CD4-positive, alpha-beta T cell (primary cell): ENCODE measurements at places on chromosomes 3 and 15.

DNA sequence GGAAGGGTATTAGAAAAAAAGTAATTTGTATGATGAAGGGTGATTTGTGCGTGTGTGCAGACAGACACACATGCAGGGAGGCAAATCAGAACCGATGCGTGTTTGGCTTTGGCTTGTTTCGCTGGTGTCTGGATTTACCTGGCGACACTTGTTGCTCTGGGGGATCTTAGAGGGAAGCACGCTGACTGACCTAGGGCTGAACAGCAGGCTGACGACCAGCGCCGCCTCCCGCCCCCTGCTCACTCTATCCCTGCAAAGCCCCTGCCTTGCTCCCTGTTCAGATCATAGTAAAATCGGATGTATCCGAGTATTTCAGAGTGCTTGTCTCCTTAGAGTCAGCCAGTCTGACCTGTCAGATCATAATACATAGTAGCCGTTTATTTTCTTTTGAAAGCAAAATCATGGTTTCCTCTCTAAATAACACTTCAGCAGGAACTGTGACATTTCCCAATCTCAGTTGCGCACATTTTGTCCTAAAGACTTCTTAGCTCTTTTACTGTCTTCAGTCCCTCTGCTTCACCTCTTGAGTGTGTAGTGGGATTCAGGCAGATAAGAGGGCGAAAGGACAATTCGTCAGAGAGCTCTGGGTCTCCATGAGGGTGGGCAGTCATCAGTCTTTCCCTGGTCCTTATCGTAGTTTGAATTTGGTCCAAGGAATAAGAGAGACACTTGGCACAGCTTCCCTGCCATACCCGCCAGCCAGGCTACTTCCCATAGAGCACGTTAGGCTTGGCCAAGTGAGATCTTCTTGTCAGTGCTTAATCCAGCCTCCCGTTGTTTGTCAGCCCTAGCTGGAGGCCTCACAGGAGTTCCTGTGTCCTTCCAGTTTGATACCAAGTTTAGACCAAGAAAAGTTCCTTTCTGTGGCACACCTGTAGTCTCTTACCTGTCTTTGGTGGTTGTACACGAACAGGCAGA lies 97.4 kb downstream of the PGPEP1L start:
- no peak overlapping the region for H3K27ac ChIP-seq
- no peak overlapping the region for H3K4me3 ChIP-seq
- H3K27me3 ChIP-seq: no peaks in the 10 kb centered on the region
- no peak for DNase-seq
- peaks cover 28% of the 10 kb centered on the region for H3K36me3 ChIP-seq

DNA sequence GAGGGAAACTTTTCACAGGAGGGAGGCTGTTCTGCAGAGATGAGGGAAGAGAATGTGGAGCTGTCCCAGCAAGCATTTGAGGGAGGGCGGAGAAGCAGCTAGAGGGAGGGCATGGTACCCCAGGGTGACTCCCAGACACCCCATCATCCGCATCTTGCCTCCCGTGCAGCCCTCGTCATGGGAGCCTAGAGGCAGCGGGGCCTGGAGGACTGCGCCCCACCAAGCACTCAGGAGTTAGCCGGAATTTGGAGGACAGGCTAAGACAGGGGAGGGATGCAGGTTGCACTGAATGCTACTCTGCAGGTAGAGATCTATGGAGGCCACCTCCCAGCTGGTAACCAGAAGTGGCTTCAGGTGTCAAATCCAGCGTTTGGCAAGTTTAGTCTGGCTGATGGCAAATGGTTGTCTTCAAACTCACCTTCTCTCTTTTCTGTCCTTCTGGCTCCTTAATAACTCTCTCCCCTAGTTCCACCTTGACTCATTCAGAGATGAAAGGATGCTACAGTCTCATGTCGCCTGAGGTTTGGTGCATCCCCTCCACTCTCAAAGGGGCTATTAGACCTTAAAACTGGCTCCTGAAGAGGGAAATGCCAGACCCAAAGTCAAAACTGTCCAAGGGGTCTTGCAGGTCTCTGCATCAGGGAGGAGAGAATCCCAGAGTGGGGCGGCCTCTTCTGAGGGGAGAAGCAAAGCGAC lies 155.9 kb upstream of the TLE3 start:
- H3K4me3 ChIP-seq: no peak overlapping the region
- H3K27me3 ChIP-seq: no peaks in the 10 kb centered on the region
- DNase-seq: no peak
- no peaks in the 10 kb centered on the region for H3K36me3 ChIP-seq
- no peak overlapping the region for H3K27ac ChIP-seq
- H3K4me1 ChIP-seq: peaks cover 22% of the 10 kb centered on the region

- H3K4me3 ChIP-seq: no peak overlapping the region
- no peaks in the 10 kb centered on the region for H3K27me3 ChIP-seq
- H3K27ac ChIP-seq: no peak overlapping the region
Observed at GRCh38 chr3:69932501-69932900, 67.0 kb upstream of the SAMMSON start.

DNA sequence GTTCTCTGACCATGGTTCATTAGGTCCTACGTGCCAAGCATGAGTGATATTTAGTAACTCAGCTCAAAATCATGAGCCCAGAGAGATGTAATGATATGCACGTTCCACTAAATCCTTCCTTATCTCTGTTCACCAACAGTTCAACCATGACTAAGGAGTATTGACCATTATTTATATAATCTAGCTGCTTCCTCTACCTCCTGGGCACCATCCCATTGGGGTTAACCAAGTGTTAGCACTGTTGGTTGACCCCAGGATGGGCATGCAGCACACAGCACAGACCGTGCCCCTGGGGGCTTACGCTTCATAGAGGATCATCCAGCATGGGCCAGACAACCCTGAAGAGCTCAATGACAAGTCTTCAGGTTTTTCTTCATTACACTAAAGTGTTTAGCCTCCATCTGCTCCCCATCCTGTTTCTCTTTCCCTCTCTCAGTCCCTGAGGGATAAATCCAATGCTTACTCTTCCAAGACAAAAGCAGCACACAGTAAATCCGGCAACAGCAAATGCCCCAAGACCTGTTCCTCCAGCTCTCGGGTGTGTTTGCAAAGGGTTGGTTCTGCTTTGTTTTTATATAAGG lies 10.4 kb downstream of the FAM174B start:
- no peak overlapping the region for H3K27ac ChIP-seq
- DNase-seq: no peak
- no peaks in the 10 kb centered on the region for H3K4me1 ChIP-seq

DNA sequence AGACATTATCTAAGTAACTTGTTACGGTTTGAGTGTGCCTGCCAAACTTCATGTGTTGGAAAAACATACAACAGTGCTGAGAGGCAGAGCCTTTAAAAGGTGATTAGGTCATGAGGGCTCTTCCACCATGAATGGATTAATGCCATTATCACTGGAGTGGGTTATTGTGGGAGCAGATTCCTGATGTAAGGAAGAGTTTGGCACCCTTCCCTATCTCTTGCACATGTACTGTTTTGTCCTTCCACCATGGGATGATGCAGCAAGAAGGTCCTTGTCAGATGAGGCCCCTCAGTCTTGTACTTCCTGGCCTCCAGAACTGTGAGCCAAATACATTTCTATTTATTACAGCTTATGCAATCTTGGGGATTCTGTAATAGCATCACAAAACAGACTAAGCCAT lies 413.9 kb downstream of the EPHA3 start:
- H3K36me3 ChIP-seq: no peaks in the 10 kb centered on the region
- no peaks in the 10 kb centered on the region for H3K4me1 ChIP-seq
- H3K27ac ChIP-seq: no peak overlapping the region
- no peak overlapping the region for H3K4me3 ChIP-seq

DNA sequence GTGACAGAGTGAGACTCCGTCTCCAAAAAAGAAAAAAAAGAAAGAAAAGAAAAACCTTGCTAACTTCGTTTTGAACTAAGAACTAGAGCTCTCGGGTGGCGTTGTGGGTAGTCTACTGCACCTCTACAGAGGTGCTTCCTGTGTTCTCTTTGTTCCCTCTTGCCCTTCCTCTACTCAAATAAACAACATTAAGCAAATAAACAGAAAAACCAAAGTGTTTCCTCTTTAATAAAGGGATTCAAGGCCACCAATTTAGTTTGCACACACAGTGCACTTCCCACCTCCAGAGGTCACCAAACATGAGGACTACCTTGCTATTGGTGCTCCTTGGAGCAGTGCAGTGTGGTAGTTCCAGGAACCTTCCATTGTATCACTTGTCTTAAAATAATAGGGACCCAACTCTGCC lies 354.2 kb upstream of the TBL1XR1 start:
- H3K4me3 ChIP-seq: no peak overlapping the region
- H3K27me3 ChIP-seq: no peaks in the 10 kb centered on the region
- H3K4me1 ChIP-seq: peaks cover 60% of the 10 kb centered on the region
- no peaks in the 10 kb centered on the region for H3K36me3 ChIP-seq
- DNase-seq: no peak

GRCh38 chr3:136804141-136804540 lies 14.8 kb upstream of the SLC35G2 start:
- no peaks in the 10 kb centered on the region for H3K27me3 ChIP-seq
- no peak overlapping the region for H3K27ac ChIP-seq
- no peak for DNase-seq
- no peaks in the 10 kb centered on the region for H3K36me3 ChIP-seq
- no peak overlapping the region for H3K4me3 ChIP-seq
- H3K4me1 ChIP-seq: no peaks in the 10 kb centered on the region

GRCh38 chr15:40134885-40135284 lies 26.0 kb upstream of the BUB1B start:
- no peaks in the 10 kb centered on the region for H3K27me3 ChIP-seq
- no peaks in the 10 kb centered on the region for H3K36me3 ChIP-seq
- no peak overlapping the region for H3K27ac ChIP-seq
- no peak for DNase-seq
- no peak overlapping the region for H3K4me3 ChIP-seq

DNA sequence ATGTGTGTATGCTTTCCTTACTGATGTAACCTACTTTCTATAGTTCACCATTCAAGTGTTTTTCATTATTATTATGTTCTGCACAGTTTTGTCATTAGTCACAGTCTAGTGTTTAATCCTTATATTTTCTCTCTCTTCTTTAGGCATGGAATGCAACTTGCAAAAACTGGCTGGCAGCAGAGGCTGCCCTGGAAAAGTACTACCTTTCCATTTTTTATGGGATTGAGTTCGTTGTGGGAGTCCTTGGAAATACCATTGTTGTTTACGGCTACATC lies 6.9 kb downstream of the SUCNR1 start:
- no peak overlapping the region for H3K27ac ChIP-seq
- H3K4me1 ChIP-seq: no peaks in the 10 kb centered on the region
- no peak overlapping the region for H3K4me3 ChIP-seq
- DNase-seq: no peak

- H3K4me1 ChIP-seq: no peaks in the 10 kb centered on the region
- H3K36me3 ChIP-seq: no peaks in the 10 kb centered on the region
- H3K27ac ChIP-seq: no peak overlapping the region
- no peaks in the 10 kb centered on the region for H3K27me3 ChIP-seq
- no peak overlapping the region for H3K4me3 ChIP-seq
- DNase-seq: no peak
Observed at GRCh38 chr3:174355505-174355904, 503.6 kb upstream of the NAALADL2 start.

- H3K27ac ChIP-seq: no peak overlapping the region
- no peaks in the 10 kb centered on the region for H3K4me1 ChIP-seq
- DNase-seq: no peak
- H3K27me3 ChIP-seq: peaks cover 22% of the 10 kb centered on the region
- no peaks in the 10 kb centered on the region for H3K36me3 ChIP-seq
Observed at GRCh38 chr3:45139372-45140140, 6.6 kb downstream of the CDCP1 start.

GRCh38 chr3:41394896-41395295 lies 195.6 kb downstream of the CTNNB1 start:
- no peak overlapping the region for H3K27ac ChIP-seq
- H3K36me3 ChIP-seq: no peaks in the 10 kb centered on the region
- H3K4me3 ChIP-seq: no peak overlapping the region
- H3K4me1 ChIP-seq: no peaks in the 10 kb centered on the region
- DNase-seq: no peak

DNA sequence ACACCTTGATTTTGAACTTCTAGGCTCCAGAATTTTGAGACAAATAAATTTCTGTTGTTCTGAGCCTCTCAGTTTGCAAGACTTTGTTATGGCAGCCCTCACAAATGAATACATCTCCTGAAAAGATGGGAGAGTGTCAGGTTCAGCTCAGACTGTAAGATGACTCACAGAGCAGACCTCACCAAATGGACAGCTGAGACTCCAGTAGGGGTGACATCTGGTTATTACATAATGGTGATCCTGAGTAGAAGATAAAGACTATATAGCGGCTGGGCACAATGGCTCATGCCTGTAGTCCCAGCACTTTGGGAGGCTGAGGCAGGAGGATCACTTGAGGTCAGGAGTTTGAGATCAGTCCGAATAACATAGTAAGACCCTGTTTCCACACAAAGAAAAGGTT lies 26.2 kb upstream of the MTMR14 start:
- peaks cover 6% of the 10 kb centered on the region for H3K27me3 ChIP-seq
- H3K4me1 ChIP-seq: no peaks in the 10 kb centered on the region
- DNase-seq: no peak
- H3K4me3 ChIP-seq: no peak overlapping the region
